ENCODE measurements at places on chromosomes 13 and 19.

DNA sequence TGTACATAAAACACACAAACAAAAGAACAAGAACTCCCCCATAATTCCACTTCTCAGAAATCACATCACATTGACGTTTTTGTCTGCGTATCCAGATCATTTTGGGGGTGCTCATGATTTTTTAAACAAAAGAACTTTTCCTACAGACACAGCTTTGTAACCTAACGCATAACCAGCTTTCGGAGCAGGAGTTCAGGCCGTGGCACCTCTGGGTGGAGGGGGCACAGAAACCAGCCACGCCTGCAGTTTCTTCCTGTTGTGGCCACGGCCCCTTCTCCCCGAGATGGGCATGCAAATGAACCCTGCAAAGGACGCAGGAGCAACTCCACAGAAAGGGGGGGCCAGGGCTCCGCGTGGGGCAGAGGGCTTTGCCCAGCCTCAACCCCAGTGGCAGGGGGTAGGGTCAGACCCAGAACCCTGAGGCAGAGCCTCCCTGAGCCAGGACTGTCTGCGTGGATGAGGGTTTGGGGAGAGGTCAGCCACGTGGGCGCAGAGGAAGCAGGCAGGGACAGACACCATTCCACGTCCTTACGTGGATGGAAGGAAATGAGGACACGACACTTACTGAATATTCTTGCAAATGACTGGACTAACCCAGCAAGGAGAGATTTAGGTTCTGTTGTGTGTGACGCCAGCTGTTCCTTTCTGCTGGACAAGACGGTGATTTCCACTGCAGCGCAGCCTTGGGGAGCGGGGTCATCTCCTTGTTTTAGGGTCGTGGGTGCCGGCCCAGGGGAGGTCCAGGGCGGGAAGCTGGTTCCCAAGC lies 64.4 kb downstream of the RASA3 start:
- peak; percentile 29 for DNase-seq

DNA sequence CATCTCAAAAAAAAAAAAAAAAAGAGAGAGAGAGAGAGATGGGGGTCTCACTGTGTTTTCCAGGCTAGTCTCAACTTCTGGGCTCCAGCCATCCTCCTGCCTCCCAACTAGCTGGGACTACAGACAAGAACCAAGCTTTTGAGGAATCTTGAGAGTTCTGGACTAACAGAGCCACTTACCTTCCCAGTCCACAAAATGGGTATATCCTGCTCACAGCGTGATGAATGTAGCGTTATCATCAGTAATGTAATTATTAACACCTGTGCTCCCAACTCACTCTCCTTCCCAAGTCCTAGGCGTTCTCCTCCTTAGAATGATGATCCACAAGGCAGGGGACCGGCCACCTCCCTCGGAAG lies 4.6 kb upstream of the NANOS3 start:
- no peak for DNase-seq

DNA sequence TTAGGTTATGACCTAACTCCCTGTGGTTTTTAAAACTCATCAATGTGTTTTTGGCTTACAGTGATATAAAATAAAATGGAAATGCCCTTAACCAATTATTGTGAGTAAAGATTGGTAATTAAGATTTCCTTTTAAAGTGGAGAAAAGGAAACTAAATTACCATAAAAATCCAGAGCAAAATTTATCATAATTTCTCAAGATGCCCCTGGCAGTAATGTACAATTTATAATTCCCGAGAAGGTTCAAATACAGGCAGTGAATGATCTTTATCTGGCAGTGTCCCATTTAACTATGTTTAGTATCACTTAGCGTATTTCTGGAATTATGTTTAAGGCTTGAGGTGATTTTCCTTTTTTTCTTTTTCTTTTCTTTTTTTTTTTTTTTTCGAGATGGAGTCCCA lies 61.5 kb downstream of the ESD start:
- DNase-seq = no peak

DNA sequence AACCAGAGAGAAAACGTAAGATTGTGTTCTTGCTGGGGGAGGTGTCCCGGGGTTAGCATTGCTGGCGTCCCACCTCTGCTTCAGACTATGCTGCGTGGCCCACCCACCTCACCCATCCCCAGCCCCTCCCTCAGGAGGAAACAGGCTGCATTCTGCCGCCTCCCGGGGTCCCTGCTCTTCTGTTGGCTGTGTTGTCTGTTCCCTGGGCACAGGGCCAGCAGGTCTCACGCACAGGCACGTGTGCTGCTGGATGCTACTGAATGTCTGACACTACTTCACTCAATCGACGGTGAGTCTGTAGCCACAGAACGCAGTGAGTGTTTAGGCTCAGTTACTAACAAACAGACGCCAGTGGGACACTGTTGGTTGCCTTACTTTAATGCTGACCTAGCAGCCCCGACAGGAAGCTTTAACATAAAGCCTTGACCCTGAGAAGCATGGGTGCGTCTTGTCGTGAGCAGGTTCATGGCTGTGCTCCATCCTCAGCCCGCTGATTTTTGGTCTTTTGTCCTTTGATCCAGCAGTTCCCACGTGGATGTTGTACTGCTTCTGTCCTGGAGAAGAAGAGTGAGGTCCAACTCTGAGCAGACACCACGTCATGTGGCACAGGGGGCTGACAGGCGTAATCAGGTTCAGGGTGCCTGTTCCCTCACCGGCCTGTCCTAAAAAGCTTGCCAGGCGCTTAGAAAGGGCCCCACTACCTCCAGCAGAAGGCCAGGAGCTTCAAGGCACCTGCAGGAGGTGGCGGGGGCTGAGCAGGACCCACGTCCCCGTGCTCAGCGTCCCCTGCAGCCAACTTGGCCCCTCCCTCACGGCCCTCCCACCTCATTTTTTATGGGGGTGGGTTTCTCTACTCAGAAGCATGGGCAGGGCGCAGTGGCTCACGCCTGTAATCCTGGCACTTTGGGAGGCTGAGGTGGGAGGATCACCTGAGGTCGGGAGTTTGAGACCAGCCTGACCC lies 26.0 kb downstream of the NAXD start:
- DNase-seq = no peak

DNA sequence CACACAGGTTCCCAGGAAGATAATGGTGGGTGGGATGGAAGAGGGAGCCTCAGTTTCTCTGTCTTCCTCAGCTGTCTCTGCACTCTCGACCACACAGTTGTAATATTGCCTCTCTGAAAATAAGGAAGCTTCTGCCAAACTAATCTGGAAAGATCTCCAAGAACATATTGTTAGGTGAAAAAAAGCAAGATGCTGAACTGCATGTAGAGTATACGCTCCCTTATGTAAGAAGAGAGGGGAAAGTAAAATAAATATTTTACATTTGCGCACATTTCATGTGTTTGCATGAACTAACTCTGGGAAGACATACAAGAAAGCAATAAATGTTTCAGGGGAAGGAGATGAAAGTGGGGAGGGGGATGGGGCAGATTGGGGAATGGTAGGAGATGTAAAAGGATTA lies 41.9 kb upstream of the CACNA1A start:
- no peak for DNase-seq
